ENCODE measurements at places on chromosomes 5 and 9.

- no peak for DNase-seq
These were observed 147.6 kb upstream of the TRIM32 start for GRCh38 chr9:116539549-116539948.

DNA sequence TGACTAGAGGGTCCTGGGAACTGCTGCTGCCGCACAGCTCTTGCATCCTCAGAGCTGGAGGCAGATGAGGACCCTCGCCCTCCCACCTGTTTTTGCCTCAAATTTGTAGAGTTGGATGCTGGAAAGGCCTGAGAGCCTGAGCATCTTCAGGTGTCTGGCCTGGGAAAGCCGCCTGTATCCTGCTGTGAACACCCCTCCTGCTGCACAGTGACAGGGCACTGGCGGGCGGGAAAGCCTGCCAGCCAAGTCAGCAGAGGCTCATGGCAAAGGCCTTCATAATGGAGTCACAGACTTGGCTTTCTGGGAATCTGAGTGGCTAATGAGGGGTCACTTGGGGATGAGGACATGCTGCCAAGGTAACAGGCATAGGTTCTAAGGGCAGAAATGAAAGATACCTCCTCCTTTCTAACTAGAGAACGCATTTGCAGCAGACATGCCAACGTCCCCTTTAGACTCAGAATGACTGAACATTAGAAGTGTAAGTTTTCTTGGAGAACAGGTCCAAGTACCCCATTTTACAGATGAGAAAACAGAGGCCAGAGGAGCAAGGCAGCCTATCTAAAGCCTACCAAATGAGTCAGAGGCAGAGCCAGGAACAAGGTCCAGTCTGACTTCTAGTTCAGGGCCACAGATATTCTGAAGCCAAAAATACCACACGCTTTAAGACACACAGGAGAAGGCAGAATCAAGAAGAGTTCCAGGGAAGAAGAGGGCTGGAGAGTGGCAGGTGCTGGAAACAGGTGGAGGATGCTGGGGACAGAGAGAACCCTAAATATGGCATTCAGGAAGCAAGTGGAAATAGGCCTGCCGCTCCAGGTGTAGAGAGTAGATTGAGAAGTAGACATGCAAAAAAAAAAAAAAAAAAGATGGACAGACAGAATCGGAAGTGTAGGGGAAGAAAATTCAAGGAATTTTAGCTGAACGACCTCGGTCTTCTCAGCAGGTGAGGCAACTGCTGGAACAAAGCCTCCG is 44.1 kb downstream of the EPB41L4B start:
- no peak for DNase-seq

- no peak for DNase-seq
These were observed 114.2 kb upstream of the PDE4D start for GRCh38 chr5:60007729-60008128.

DNA sequence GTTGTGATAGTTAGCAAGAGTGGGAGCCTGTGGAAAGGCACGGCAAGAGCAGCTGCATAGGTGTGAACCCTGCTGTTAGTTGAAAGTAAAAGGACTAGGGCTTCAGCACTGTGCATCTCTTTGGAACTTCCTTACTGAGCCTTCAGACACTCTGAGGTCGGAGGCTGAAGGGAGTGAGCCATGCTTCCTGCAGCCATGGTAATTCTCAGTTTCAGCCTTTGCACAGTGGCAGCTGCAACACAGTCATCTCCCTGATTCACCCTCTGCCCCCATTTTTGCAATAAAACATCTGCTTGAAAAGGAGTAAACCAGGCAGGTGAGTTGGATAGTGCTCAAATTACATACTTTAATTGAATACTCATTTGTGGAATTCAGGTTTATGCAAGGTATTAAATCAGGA is 6.5 kb upstream of the TLE4 start:
- no peak for DNase-seq

- no peak for DNase-seq
These were observed 63.5 kb downstream of the DUSP1 start for GRCh38 chr5:172707285-172708182.

GRCh38 chr5:149956685-149957084 is 3.9 kb upstream of the SLC26A2 start:
- DNase-seq, result no peak

- DNase-seq, result no peak
These were observed 1.3 kb downstream of the DNAI1 start for GRCh38 chr9:34459941-34460340.

GRCh38 chr5:125775896-125776295 is 647.3 kb upstream of the GRAMD2B start:
- DNase-seq, result no peak

GRCh38 chr9:22590336-22591033 is 143.9 kb downstream of the DMRTA1 start:
- no peak for DNase-seq

DNA sequence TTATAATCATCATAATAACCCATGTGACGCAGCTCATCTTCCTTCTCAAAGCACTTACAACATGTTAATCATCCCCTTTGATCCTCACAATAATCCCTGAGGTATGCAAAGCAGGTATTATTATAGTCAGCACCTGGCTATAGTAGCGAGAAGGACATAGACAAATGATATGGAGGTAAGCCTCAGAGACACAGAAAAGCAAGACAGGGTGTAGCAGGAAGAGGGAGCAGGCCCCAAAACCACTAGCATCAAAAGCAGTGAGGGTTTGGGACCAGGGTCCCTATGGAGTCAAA is 139.2 kb upstream of the SLC30A5 start:
- no peak for DNase-seq

DNA sequence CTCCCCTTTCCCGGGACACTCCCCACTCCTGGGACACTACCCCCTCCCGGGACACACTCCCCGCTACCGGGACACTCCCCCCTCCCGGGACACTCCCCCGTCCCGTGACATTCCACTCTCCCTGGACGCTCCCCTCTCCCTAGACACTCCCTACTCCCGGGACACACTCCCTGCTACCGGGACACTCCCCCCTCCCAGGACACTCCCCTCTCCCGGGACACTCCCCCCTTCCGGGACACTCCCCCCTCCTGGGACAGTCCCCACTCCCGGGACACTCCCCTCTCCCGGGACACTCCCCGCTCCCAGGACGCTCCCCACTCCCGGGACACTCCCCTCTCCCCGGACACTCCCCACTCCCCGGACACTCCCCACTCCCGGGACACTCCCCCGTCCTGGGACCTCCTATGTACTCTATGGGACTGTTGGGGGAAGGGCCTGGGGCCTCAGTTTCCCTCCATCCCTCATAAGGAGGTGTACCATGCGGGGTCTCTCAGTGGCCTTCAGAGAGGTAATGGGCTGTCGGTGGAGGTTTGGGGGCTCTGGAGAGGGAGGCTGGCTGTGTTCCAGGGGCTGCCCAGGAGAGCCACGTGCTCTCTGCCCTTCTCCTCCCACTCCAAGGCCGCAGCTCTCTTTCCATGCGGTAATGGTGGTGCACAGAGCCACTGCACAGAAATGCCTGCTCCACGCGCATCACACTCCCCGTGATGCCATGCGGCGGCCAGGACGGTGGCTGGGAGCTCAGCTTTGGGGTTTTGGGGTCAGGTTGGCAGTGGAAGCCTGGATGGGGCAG is 96.2 kb downstream of the RXRA start:
- DNase-seq, result no peak

GRCh38 chr9:84368601-84369000 is 28.0 kb upstream of the SLC28A3 start:
- no peak for DNase-seq

DNA sequence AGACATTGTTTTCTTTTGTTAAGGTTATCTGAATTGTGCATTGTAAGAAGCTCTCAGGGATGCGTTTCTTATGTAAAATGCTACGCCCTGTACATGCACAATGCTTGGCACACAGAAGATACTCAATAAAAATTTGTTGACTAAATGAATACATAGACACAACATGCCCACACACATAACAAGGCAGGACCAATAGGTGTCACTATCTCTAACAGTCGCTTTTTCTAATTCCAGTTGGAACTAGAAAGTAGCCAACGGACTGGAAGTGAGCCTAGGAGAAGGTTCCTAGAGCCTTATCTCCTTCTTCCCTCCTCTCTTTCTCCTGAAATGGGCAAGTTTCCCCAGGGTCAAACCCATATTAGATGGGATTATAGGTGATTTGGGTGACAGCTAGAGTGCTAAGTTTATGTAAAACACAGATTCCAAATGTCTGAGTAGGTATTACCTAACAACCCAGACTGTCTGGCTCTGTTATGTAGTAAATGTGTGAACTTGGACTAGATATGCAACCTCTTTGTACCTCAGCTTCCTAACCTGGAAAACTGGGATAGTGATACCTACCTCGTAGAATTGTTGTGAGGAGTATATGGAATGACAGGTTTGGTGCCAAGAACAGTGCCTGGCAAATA is 603.0 kb downstream of the RAB3C start:
- no peak for DNase-seq

- peak; percentile 13 for DNase-seq
These were observed at the start of gene SLC1A1 for GRCh38 chr9:4489919-4490704. TSS of gene SLC1A1 (plus strand) at chr9:4490468. CDS start at chr9:4490680, 212 bp downstream.

- no peak for DNase-seq
These were observed 4.1 kb downstream of the CDK7 start for GRCh38 chr5:69238760-69239251.

GRCh38 chr5:149341876-149342275 is 3.4 kb upstream of the GRPEL2 start:
- DNase-seq, result no peak

DNA sequence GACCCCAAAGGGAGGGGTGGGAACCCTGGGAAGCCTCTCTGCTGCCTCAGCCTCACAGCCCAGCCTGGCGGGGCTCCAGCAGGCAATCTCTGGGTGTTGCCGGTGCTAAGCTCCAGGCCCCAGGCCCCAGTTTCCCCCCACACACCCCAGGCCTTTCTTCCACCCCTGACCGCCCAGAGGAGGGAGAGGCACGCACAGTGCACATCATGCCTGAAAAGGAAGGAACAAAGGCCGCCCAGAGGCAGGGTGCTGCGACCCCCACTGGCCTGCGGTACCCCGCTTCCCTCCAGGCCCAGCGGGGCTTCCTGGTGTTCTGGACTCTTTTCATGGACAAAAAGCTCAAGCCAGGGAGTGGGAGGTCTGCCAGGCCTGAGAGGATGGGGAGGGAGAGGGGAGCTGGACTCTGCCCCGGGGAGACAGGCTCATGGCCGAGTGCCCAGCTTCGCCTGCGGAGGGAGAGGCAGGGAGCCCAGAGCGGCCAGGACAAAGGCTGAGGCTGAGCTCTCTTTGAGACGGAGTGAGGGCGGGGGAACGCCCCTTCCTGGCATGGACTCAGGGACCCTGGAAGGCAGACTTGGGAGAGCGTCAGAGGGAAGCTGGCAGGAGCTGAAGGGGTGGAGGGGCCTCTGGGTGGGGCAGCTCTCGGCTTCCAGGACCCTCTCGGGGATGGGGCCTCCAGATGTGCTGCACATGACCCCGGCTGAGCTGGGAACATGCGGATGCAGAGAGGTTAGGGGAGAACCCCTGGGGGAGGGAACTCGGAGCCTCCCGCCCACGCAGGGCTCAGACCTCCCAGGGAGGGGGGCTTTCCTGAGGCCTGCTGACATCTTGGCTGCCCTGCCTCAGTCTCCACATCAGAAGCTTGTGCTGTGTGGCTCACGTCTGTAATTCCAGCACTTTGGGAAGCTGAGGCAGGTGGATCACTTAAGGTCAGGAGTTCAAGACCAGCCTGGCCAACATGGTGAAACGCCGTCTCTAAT is 1.8 kb upstream of the ENTPD2 start:
- no peak for DNase-seq

DNA sequence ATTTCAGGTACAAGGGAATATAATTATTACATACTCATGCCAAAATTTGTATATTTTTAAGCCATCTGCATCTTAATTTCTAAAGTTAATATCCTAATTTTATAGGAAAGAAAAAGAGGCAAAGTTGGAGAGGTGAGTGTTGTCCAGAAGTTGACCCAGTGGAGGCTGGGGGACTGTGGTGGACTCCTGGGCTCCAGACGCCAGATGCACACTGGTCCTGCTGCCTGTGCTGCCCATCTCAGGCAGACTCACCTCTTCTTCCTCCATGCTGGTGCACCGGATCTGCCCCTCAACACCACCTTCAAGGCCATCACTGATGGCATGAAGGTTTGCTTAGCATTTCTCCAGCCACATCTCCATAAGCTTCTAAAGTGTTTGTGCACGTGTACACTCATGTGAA is 220.8 kb upstream of the NFIL3 start:
- DNase-seq, result no peak

DNA sequence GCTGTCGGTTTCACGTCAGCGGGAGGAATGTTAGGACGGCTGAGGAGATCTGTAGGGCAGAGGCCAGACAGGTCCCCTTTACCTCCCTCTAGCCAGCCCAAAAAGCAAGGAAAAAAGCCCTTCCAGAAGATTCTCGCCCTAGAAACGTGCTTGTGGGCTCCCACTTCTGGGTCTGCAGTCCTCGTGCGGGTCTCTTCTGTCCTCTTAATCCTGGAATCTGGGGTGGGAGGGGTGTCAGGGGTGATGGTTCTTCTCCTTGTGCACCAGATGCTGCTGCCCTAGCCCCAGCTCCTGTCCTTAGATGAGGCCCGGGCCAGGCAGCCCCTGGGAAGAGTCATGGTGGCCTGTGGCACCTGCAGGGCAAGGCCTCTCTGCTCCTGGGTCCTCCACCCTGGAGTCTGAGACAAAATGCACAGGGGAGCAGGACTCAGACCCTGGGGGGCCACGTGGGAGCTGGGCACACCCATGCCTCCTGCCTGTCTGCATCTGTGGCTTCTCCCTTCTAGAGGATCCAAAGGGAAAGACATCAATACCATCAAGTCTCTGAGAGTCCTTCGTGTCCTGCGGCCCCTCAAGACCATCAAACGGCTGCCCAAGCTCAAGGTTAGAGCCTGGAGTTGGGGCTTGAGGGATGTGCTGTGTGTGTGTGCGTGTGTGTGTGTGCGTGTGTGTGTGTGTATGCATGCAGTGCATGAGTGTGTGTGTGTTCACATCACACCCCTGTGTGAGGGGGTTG is 174.2 kb downstream of the CACNA1B start:
- no peak for DNase-seq

- DNase-seq, result no peak
These were observed 143.0 kb upstream of the RPS23 start for GRCh38 chr5:82421119-82421518.

GRCh38 chr5:171855265-171855664 is 69.6 kb downstream of the SMIM23 start:
- no peak for DNase-seq

DNA sequence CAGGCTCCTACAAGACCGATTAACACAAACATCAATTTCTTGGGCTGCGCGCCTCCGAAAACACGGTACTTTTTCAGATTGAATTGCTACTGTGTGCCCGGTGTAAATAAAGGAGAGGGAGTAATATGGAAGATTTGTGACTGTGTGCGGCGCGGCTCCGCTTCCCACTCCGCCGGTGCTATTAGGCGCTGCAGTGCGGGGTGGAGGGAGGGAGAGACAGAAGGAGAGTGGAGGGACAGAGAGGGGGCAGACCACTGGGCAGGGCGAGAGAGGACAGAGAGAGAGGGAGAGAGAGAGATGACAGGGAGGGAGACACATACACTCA is 24.7 kb upstream of the RNU6ATAC start:
- no peak for DNase-seq

GRCh38 chr9:72586388-72587130 is 65.2 kb downstream of the TMC1 start:
- DNase-seq, result no peak

GRCh38 chr9:136147890-136148714 is 29.4 kb upstream of the TMEM250 start:
- DNase-seq, result no peak
